AG09309 (cell line): ENCODE measurements at places on chromosomes 13 and 19.

GRCh38 chr13:113971471-113972231, 2.2 kb downstream of the C13orf46 start:
- DNase-seq, result no peak

DNA sequence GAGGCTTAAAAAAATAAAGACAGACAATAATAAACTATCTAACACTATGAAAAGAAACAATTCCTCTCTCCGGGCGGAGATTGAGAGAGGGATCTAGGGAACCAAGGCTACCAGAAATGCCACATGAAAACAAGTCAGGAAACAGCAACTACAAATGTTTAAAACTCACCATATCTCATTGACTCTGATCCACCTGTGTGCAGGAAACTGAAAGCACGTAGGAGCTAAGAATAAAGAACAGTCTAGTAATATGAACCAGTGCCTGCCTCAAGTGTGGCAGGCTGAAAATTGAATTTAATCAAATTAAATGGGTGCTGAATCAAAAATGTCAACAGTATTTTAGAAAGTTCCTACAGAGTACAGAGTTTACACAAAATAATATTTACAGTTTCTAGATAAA, 1701.0 kb downstream of the SLITRK5 start:
- DNase-seq, result no peak

- no peak for DNase-seq
Observed at GRCh38 chr13:51862957-51863356, 1.2 kb downstream of the CCDC70 start.

DNA sequence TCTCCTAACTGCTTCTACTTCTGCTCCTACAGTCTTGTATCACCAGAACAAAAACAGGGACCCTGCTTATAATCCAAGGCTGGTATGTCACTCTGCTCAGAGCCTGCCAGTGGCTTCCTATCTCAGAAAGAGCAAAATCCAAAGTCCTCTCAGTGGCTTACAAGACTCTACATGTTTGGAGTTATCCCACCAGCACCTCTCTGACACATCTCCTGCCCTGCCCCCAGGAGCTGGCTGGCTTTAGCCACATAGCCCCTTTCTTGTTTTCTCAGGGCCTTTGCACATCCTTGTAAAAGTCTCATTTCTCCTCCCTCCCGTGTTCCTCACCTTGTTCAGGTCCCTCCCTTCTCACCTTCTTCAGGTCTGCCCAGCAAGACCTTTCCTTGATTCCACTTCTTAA, 2.2 kb upstream of the KCTD12 start:
- no peak for DNase-seq

DNA sequence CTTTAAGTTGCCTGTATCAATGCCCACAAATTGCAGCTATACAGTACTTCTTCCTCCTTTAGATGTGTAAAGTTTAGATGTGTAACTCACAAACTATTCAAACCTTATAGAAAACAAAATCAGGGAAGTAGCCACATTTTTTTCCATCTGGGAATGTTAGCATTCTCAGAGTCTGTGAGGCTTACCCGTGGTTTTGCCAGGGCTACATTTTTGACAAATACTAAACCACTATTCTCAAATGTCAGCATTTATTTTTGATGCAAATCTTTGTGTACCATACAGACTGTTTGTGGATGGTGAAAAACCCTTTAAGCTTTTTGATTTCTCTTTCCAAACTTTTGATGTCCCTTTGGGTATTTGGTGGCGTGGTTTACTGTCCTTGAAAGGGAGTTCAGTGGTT, 216.4 kb downstream of the POSTN start:
- no peak for DNase-seq

- no peak for DNase-seq
Observed at GRCh38 chr19:22595918-22596341, 38.2 kb upstream of the ZNF492 start.

GRCh38 chr19:14731200-14731599, 41.4 kb downstream of the ZNF333 start:
- DNase-seq, result no peak

DNA sequence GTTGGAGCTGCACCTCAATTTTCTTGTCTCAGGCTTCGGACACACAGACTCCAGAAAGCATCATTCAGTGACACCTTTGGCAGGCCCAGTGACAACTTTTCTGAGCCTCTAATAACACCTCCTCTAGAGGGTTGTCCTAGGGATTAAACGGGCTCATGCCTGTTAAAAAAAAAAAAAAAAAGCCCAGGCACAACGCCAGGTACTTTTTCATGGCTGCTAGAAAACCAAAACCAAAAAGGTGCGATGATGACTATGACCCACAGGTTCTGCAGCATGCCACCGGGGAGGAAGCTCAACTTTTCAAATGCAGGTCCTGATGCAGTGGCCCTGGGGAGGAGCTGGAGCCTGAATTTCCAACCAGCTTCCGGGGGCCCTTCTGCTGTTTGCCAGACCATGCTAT, 184.2 kb downstream of the ABCC4 start:
- no peak for DNase-seq

GRCh38 chr13:31775686-31776085, 36.4 kb downstream of the RXFP2 start:
- DNase-seq, result no peak

- DNase-seq, result no peak
Observed at GRCh38 chr19:11261971-11262839, at the start of gene DOCK6. TSS of gene DOCK6 (minus strand) at chr19:11262524. CDS start at chr19:11262440, 84 bp downstream.

- no peak for DNase-seq
Observed at GRCh38 chr13:50919277-50919676, 9.7 kb downstream of the RNASEH2B start.

GRCh38 chr13:28220166-28220565, 81.8 kb downstream of the PAN3 start:
- no peak for DNase-seq

DNA sequence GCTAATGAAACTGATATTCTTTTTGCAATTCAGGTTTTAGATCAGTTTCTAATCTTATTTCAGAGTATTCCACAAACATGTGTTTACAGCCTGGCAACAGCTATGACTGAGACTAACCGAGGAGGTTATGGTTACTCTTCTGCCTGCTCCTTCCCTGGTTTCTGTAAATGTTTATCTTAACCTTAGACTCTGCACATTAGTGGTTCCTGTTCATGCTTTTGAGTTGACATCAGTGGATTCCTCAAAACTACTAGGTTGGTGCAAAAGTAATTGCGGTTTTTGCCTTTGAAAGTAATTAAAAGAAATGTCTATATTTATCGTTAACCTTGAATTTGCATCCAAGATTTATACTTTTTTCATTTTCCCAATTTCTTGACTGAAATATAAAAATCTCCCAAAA, 237.0 kb upstream of the TSHZ3 start:
- DNase-seq, result no peak

- DNase-seq, result no peak
Observed at GRCh38 chr13:97114651-97115050, 107.5 kb upstream of the MBNL2 start.

- no peak for DNase-seq
Observed at GRCh38 chr13:107842562-107843180, 372.7 kb downstream of the LIG4 start.

DNA sequence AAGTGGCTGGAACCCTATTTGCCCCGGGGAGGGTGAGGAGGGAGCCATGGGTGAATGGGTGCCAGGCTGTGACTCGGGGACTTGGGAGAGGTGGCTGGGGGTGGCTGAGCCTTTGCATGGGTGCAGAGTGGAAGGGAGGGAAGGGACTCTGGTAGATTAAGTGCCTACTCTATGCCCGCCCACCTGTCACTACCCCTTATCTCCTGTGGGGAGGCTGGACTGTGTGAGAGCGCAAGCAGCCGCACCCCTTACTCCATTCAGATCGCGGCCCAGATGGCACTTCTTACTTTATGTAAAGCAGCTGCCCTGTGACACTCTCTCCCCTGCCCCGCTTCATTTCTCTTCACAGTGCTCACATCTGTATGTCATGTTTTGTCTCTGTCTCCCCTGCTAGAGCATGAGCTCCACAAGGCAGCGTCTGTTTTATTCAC, 2.9 kb downstream of the KASH5 start:
- DNase-seq, result no peak

- DNase-seq, result no peak
Observed at GRCh38 chr19:4474514-4475022, 2.5 kb downstream of the HDGFL2 start.

DNA sequence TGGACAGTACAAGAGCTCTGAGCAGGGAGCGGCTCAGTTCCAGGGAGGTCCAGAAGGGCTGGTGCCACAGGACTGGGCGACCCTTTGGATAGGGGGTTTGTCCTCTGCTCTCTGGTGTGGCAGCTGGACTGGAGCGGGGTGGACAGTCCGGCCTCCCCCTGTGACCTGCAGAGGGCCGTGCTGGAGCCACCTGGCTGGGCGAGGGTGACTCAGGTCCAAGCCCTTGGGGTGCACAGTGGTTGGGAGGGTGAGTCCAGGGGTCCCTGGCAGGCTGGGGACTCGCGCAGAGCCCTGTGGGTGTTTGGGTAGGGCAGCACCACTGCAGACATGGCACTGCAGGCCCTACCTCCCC, 7.2 kb downstream of the SSBP4 start:
- DNase-seq, result no peak

- no peak for DNase-seq
Observed at GRCh38 chr13:100630555-100630954, 42.0 kb upstream of the GGACT start.

DNA sequence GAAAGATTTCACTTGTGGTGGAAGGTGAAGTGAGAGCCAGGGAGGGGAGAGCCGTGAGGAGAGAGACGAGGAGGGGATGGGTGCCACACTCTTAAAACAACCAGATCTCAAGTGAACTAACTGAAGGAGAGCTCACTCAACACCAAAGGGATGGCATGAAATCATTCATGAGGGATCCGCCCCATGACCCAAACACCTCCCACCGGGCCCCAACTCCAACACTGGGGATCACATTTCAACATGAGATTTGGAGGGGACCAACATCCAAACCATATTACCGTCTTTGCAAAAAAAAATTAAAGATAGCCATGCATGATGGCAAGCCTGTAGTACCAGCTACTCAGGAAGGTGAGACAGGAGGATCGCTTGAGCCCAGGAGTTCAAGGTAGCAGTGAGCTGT, 34.9 kb upstream of the POP4 start:
- no peak for DNase-seq

GRCh38 chr13:83935566-83935965, 53.3 kb upstream of the SLITRK1 start:
- DNase-seq, result no peak

GRCh38 chr19:15859187-15859586, 38.7 kb downstream of the CYP4F2 start:
- DNase-seq, result no peak

GRCh38 chr13:51955281-51955771, 55.9 kb downstream of the ATP7B start:
- no peak for DNase-seq

- no peak for DNase-seq
Observed at GRCh38 chr13:97403893-97404750, 29.8 kb upstream of the RAP2A start.

- DNase-seq, result no peak
Observed at GRCh38 chr19:42469311-42470235, 26.8 kb upstream of the CXCL17 start.

GRCh38 chr19:42443944-42444398, 1.2 kb upstream of the CXCL17 start:
- no peak for DNase-seq

- no peak for DNase-seq
Observed at GRCh38 chr19:58353717-58354477, 605 bp upstream of the A1BG start.

DNA sequence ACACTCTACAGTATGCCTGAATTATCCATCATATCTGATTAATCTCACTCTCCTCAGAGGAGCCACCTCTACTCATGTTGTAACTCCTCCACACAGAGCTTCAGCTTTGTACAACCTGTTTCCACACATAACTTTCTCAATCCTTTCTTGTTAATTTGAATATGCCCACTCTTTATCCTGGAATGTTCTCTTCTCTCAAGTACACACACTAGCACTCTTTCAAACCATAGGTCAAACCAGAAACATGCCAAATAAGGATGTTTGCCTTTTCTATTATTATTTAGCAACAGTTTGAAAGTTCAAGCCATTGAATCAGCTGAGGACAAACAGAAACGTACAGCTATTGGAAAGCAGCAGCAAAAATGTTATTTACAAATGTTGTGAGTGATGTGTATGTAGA, 110.3 kb downstream of the MIPEP start:
- DNase-seq, result no peak

DNA sequence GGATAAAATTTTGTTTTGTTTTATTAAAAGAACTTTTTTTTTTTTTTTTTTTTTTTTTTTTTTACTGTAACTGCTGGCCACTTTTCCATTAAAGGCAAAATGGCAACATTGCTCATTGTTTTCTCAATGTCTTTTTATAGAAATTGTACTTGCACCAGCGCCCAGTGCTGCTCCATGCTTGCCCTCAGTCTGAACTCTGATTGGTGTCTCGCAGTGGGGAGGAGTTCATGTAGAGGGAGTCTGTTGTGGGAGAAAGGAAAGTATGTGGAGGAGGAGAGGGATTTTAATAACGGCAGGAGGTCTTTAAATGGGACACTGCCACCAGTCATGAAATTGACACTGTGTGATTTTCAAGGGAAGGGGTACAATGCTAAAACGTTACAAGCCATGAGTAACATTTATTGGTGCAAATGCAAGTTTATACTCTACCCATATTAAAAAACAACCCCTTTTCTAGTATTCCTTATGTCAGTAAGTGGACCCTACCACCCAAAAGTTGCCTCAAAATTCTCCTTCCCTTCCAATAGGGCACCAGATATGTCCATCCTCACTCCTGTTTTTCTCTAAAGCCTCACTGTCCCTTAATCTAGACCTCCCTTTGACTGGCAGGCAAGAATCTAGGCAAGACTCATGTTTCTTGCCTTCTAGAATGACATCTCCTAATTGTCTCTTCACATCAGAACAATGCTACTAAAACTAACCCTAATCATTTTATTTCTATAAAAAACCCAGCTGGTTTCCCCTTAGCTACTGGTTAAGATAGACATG, 3.2 kb downstream of the RASL11A start:
- no peak for DNase-seq

GRCh38 chr13:24827799-24828198, 63.8 kb downstream of the RNF17 start:
- DNase-seq, result no peak

DNA sequence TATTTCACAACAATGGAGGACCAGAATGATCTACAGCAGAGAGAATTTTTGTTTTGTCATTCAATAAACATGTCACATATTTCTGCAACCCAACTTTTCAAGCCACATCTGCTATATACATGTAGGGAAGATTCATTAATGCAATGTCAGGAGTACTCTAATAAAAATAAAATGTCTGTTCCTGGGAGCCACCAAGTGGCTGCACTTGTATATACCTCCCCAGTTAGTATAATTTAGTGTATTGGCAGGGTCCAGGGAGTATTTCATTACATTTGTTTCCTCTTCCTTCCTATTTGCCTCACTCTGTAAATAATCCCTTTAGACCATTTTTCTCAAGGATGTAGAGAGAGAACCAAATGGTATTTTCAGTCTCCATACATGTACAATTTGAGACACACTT, 1169.0 kb downstream of the DIAPH3 start:
- DNase-seq, result no peak

- no peak for DNase-seq
Observed at GRCh38 chr13:50927701-50928100, 18.1 kb downstream of the RNASEH2B start.

DNA sequence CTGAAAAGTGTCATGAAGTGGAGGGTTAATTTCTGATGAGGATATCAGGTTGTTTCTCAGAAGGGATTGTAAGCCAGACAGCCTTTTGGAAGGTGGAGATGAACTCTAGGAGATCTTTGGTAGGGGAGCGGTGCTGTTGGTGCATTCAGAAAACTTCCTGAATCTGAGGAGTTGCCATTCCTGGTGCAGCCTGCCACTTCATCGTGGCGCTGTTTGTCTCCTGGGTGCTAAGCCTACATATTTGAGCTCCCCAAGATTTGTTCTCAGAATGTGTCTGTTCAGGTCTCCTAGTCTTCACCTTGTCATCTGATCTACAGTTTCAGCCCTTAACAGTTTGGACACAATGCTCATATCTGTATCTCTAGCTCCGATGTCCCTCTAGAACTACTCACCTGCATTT, 285.6 kb downstream of the MTUS2 start:
- no peak for DNase-seq
